ENCODE measurements at places on chromosomes 5 and 9. TPM values are rescaled to one million over a fixed set of nuclear protein-coding genes. Genes with fewer than 3 reads are reported as not detected.

Gene ISL1
- total RNA-seq = not detected

- DNase-seq = no peak
Measured at GRCh38 chr5:106862450-106863193, 808.1 kb downstream of the EFNA5 start.

DNA sequence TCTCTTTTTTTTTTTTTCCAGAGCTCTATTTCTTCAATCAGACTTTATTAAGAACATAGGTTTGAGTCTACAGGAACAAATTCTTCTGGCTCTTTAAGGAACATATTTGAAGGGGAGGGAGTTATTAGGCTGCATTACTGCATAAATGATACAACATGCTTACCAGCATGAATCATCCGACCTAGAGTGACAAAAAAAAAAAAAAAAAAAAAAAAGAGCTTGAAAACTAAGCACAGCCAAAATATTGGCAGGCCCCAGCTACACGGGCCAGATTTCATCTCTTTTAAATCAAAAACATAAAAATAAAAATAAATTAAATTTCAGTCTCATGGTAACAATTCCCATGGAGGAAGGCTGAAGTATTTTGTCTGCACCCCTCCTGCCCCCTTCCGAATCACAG, 26.3 kb downstream of the MSX2 start:
- no peak for DNase-seq

- DNase-seq = no peak
Measured at GRCh38 chr9:81052846-81053245, 636.5 kb downstream of the TLE1 start.

DNA sequence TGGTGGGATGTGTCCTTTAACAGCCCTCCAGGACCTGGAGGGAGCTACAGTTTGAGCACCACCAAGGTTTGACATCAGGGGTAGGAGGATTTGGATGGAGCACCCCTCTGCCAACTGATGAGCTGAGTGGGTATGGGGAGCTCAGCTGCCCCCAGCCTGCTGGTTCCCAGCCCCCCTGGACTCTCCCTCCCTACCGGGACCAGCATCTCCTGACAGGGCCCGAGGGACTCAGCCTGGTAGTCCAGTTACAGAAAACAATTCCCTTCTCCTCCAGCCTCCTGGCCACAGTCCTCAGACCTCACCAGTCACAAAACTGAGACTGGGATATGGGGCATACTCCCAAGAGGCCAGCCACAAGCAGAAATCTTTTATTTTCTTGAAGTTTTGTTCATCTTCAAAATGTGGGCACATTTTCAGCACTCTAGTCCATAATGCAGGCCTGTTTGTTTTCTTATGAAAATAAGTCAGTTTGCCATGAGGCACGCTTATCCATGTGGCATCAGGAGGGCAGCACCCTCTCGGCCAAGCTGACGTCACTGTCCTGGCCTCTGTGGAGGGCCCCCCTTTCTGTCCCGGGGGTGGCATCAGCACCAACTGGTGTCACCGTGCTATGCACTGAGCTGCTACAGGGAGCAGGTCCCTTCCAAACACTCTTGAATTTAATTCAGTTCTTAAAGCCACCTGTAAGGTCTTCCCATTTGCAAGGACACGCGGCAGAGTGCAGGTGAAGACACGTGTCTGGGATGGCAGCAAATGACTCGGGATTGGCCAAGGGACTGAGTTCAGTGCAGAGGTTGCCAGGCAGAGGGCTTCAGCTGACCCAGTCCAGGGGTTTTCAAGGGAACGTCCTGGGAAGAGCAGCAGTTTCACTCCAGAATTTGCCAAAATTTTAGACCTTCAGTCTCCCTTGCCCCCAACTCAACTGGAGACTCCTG, 187.6 kb downstream of the GADD45G start:
- no peak for DNase-seq
